Activated CD4-positive, alpha-beta T cell treated with anti-CD3 and anti-CD28 coated beads, Interleukin-2, Interleukin-6, amounts not matched to agents 100 ng/mL and 50 ng/mL, durations not matched to agents 16 hours and 8 hours (primary cell): ENCODE measurements at places on chromosomes 6 and 20.
A peak's percentile ranks its signal among the peaks of the same experiment; 100 is the strongest.

GRCh38 chr20:33659341-33660034 is 2.6 kb upstream of the C20orf144 start:
- DNase-seq: no peak

- no peak for DNase-seq
Observed at GRCh38 chr6:23245572-23245971, 676.2 kb downstream of the HDGFL1 start.

- DNase-seq: no peak
Observed at GRCh38 chr6:6674872-6675271, 86.4 kb downstream of the LY86 start.

DNA sequence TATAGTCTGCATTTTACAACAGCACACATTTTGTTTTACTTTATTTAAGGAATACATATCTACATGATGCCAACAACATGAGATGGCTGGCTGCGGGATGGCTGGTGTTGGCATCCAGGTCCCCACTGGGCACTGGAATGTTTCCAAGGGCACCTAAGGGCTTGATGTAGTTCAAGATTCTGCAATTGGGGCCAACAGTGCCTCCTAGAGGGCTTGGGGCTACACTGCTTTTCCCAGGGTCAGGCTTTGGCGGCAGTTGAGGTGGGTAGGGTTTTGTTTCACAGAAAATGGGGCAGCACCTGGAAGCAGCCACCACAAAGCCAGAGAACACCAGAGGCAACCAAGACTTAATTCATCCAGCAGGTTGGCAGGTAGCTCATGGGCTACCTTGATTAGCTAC is 202.2 kb upstream of the PRND start:
- peak; percentile 32 for DNase-seq

DNA sequence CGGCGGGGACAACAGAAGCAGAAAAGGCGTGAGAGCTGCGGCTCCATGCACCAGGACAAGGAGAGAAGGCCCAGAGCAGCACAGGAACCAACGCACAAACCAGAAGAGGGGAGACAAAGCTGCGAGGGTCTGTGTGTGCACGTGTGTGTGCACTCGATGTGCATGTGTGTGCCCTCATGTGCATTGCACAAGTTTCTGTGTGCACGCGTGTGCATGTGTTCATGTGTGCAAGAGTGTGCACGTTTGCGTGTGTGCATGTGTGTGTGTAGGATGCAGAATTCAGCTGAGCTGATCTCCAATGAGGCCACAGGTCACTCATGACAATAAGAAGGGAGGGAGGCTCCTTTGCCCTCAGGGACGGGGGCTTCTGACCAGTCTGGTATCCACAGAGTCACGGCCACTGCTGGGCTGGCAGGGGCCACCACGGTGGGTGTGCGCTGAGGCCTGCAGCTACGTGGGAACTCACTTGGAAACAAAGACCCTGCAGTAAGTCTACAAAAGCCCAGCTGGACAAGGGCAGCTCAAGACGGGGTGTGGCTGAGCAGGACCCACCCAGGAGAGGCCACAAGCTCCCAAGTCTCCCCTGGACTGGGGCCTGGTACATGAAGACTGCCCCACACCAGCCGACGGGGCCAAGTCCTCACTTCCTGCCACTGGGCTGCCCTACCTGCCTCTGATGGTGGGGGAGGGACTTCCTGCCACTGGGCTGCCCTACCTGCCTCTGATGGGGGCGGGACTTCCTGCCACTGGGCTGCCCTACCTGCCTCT is 48.1 kb upstream of the CHRNA4 start:
- no peak for DNase-seq

- no peak for DNase-seq
Observed at GRCh38 chr20:36368869-36369268, 62.7 kb downstream of the DLGAP4 start.

- no peak for DNase-seq
Observed at GRCh38 chr6:71364889-71365542, 76.4 kb downstream of the OGFRL1 start.

- no peak for DNase-seq
Observed at GRCh38 chr6:9514146-9514545, 900.7 kb downstream of the TFAP2A start.

DNA sequence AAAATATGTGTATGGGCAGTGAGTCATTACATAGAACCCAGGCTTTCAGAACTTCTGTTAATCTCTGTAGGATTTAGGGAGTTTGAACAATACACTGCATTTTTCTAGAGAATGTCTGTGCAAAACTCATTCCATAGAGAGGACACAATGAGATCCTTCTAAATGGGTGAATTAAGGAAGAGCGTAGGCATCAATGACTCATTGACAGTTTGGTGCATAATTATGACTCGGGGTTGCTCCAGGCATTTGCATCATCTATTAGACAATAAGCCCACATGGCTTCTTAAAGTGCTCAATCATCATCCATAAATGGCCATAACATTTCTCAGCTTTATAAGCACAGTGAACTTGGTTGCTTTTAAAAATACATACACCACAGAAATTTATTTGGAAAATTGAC is 625.5 kb downstream of the CDH26 start:
- no peak for DNase-seq

- no peak for DNase-seq
Observed at GRCh38 chr20:24771542-24772061, 177.5 kb upstream of the CST7 start.

- DNase-seq: no peak
Observed at GRCh38 chr6:150302520-150303176, 66.2 kb upstream of the IYD start.

DNA sequence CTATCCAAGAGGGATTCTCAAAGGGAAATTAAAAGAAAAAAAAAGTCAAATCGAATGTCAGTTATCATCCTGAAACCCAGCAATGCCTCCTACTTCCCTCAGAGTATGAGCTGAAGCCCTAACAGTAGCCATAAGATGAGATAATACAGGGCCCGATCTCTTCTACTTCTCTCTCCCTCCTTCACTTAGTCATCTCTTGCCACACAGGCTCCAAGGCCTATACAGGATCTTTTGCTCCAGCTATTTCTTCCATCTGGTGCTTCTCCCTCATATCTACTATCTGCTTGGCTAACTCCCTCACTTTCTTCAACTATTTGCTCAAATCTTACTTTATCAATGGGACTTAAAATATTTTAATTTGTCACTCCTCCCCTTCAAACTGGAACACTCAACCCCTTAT is 215.3 kb downstream of the RNGTT start:
- DNase-seq: no peak

GRCh38 chr6:42520786-42521607 is 42.8 kb upstream of the UBR2 start:
- peak; percentile 81 for DNase-seq

GRCh38 chr6:79079561-79080041 is 1.5 kb upstream of the PHIP start:
- no peak for DNase-seq

GRCh38 chr20:19427480-19427879 is 215.0 kb downstream of the SLC24A3 start:
- no peak for DNase-seq

- no peak for DNase-seq
Observed at GRCh38 chr6:79188885-79189480, 45.5 kb downstream of the HMGN3 start.

GRCh38 chr6:53658992-53659391 is 6.6 kb downstream of the KLHL31 start:
- no peak for DNase-seq

GRCh38 chr6:102717737-102718456 is 1324.4 kb downstream of the GRIK2 start:
- DNase-seq: no peak

DNA sequence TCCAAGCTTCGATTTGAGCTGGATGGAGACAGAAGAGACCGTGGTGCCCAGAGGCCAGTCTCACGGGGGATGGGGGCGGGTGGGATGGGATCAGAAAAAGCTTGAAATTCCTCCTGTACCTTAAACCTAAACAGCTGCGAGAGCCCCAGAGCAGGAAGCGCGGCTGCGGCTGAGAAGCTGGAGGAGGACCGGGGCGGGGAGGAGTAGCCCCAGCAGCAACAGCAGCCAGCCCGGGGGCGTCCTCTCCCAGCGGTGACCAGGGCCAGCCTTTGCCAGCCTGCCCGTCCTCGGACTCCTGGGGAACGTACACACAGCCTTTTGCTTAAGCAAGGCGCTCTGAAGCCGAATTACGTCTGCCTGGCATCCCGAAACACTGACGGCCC is 17.4 kb upstream of the PRDM13 start:
- no peak for DNase-seq

- peak; percentile 13 for DNase-seq
Observed at GRCh38 chr6:6851059-6851948, 256.5 kb upstream of the RREB1 start.

- no peak for DNase-seq
Observed at GRCh38 chr6:25768566-25768965, 14.0 kb downstream of the SLC17A4 start.

- peak; percentile 43 for DNase-seq
Observed at GRCh38 chr20:21074605-21075336, 31.4 kb downstream of the LINC00237 start.
